ENCODE measurements at places on chromosomes 1 and 21.

DNA sequence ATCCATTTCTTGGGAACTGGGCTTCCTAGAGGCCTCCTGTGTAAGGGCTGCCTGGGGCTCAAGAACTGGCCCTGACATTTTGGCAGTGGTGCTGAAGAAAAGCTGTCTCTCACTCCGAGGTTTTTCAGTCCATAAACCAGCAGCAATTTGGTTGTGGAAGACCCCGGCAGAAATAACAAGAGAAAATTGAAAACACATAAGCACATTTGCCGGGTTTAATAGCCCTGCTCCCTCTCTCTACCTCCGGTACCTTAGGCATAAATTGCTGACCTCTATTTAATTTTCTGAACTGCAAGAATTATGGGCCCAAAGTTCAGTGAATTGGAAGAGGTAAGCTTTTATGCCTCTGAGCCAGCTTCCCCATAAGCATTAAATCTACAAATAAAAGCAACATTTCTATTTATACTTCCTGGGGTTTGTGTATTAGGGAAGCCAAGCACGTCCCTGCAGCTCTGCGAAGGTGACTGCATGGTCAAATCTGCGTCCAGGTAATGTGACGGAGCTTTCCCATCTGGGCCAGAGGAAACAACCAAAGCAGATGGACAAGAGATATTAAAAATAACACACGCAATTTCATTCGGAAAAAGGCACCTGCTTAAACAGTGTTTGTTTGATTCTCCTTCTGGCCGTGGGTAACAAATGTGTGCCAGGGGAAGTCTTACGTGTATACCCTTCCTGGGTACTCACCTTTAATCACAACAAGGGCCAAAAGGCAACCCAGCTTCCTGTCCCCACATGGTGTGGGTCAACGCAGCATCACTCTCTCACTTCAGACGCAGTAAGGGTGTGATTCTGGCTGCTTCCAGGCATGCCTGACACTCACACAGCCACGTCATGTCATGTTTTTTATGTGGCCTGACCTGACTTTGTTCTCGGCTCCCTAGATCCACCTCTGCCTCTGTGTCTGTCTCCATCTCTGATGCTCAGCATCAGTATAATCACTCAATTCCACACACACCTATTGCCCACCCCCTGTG lies 69.2 kb downstream of the PAPPA2 start:
- DNase-seq = no peak

DNA sequence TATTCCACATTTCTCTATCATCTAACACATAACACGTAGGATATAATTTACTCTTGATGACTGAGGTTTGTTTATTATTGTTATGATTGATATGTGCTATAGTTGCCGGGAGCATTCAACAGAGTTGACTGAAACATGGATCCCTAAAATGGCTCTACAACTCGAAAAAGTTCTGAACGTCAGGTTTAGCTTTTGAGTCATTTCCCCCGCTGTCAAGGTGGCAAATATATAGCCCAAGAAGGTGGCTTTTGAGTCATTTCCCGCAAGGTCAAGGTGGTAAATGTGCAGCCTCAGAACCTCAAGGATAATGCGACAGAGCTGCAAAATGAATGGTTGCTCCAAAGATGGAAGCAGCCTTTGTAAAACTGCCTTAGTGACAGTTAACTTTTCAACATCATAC lies 104.0 kb downstream of the NIBAN1 start:
- no peak for DNase-seq

DNA sequence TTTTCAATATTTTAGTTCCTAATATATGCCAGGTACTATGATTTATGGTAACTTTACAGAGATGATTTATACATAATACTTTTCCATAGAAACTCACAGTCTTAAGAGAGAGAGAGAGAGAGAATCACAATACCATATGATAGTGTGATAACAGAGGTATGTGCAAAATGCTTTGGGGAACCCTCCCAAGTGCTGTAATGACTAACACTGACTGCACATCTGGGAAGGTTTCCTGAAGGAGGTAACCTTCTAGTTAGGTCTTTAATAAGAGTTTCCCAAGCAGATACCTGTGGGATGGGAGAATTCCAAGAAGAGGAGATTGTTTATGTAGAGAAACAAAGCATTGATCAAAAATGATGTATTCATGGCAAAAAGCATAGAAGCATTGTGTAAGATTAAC lies 34.6 kb upstream of the PIGC start:
- no peak for DNase-seq

GRCh38 chr1:207501071-207501470 lies 5.1 kb downstream of the CR1 start:
- DNase-seq = no peak
